ENCODE measurements at places on chromosomes 11 and 22.

GRCh38 chr11:70173018-70173417 is 30.1 kb upstream of the FADD start:
- no peak for DNase-seq

DNA sequence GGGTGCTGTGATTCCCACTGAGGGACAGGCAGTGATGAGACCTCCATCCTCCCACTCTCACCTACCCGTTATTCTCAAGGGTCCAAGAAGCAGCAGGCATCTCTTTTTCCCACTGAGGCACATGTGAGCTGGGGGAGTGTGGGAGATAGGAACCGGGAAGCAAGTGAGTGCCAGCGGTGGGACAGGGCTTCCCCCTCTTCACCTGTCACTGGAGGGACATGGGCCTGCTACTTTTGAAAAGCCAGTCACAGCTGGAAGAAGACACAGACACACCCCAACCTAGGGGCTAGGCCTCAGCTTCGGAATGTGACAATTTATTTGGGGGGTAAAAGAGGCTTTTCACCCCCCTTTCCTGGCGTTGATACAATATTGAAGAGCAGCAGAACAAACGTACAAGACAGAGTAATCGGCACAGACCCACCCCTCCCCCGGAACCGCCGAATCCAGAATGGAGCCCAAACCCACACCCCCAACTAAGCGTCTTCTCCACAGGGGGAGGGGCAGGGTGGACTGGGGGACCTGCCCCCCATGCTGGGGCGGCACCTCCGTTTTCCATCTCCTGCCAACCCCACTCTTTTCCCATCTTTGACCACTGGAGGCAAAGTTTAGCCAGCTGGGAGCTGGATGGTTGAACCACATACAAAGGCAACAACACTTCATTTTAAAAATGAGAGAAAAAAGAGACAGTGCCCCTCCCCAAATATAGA is 10.7 kb downstream of the CBX6 start:
- no peak for DNase-seq

- DNase-seq: no peak
These were observed 1.8 kb upstream of the GAL start for GRCh38 chr11:68682531-68682961.

DNA sequence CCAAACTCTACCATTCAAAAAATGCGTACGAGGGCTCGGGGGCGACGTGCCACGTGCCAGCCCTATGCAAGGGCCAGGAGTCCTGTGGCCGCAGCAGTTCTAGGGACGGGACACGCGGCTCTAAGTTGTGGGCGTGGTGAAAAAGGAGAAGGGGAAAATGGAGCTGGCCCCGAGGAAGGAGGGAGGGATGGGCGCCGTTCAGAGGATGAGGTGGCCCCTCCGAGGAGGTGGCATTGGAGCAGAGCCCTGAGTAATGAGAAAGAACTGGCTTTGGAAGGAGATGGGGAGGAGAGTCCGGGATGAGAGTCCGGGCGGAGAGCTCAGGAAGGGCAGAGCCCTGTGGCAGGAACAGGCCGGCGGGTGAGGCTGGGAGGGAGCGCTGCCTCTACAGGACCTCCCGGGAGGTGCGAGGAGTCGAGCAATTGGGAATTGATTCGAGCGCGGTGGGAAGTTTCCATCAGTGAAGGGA is 21.0 kb downstream of the OTUB1 start:
- DNase-seq: peak; percentile 20

DNA sequence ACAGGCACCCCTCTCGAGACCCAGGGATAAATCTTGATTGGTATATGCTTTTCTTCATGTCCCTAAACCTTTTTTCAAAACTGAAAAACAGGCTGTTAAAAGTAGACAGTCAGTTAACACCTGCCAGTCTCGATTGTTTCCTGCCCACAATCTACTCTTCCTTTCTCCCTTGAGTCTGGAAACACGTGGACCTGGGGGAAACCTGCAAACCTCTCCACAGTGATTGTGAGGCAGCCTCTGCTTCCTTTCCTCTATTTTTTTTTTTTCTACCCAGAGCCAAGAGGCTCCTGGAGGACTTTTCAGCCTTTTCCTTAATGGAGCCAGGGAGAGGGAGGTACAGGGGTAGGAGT is 69.4 kb upstream of the CLMP start:
- DNase-seq: no peak

DNA sequence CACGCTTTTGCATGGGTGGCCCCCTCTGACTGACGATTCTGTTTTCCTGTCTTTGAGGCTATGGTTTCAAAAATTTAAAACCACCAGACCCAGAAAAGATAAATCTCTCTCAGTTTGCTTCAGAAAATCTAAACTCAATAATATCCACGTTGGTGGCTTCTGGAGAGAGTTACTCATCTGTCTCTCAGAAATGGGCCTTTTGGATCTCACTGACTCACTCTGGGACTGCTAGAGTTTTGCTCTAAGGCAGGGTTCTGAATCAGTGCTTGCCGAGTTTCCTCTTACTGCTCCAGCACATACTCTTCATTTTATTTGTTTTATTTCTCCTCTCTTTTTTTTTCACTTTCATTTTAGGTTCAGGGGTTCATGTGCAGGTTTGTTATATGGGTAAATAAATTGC is 305.7 kb downstream of the BLID start:
- DNase-seq: peak; percentile 39
